ENCODE measurements at places on chromosomes 7 and 10.

- DNase-seq = no peak
Observed at GRCh38 chr7:75739796-75740672, 1.3 kb upstream of the HIP1 start.

GRCh38 chr7:32587411-32587948 lies 92.2 kb downstream of the AVL9 start:
- DNase-seq = no peak

- DNase-seq = no peak
Observed at GRCh38 chr10:94186722-94187121, 176.0 kb downstream of the NOC3L start.

- DNase-seq = no peak
Observed at GRCh38 chr10:7471720-7472367, 61.0 kb upstream of the SFMBT2 start.

DNA sequence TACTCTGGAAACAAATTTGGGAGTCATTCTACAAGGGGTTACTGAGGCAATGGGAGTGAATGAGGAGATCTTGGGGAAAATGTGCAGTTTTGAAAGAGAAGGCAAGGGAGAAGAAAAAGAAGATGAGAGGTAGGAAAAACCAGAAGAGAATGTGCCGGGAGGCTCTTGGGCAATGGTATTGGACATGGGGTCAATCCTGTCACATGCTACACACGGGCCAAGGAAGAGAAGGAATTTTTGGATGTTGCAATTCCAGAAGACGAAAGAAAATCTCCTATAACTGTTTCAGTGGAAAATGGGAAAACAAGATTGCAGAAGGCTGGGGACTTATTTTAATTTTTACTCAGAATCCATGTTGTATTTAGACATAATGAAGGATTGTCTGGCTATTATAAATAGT lies 615.0 kb downstream of the PHTF2 start:
- no peak for DNase-seq

DNA sequence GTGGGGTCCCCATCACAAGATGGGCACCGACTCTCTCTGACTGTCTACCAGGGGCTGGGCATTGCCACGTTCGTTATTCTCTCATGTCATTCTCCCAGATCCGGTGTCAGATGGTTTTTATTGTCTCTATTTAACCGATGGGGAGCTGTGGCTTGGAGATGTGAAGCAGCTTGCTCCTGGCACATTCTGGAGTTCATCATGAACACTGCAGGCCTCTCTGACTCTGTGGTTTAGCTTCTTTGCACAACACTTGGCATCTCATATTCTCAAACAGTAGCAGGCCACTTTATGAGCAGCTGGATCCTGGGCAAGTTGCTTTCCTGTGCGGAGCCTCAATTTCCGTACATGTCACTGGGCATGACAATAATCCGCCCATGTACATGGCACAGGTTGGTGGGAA lies 119.9 kb downstream of the LRRC18 start:
- DNase-seq = no peak

GRCh38 chr7:151157645-151158329 lies 9.7 kb downstream of the GBX1 start:
- no peak for DNase-seq

GRCh38 chr7:130425796-130426195 lies 15.0 kb downstream of the CEP41 start:
- DNase-seq = no peak

- DNase-seq = no peak
Observed at GRCh38 chr10:113572520-113573290, 19.9 kb downstream of the HABP2 start.

DNA sequence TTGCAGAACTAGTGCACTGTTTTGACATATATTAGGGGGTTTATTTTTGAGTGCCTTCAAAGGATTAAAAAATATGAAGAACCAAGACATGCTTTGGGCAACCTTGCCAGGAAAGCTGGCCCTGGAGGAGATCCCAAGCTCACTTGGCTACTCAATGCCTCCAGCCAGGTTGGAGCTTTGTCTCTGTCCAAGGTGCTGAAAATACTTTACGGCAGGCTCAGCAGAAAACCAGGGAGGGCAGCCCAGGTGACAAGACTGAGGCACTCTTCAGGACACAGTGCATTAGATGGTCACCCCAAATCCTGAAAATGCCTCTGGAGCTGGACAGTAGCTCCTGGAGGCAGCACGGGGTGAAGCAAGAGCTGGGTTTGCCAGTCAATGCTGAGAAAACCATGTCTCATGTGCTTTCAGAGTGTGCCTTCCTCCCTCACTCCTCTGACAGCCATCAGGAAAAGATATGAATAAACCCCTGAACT lies 5.8 kb upstream of the KCNH2 start:
- no peak for DNase-seq

DNA sequence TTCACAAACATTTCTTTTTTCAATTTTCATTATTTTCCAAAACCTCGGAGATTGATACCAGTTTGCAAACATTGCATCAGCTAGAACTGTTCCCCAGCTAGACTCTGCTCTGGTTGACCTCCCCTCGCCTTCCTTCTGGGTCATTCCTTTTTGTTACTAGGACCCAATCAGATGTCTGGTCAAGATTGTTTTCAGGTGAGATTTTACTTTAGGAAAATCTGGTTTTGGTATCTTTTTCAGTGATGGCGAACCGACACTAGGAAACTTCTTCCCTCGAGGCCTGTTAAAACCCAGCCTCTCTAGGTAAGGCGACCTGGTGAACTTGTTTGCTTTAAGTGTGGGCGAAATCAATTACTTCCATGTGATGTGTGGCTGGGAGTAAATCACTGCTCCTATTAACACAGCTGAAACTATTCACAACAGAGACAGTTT lies 8.4 kb downstream of the PROSER2 start:
- DNase-seq = no peak

- no peak for DNase-seq
Observed at GRCh38 chr10:2509081-2509531, 558.2 kb upstream of the PFKP start.

DNA sequence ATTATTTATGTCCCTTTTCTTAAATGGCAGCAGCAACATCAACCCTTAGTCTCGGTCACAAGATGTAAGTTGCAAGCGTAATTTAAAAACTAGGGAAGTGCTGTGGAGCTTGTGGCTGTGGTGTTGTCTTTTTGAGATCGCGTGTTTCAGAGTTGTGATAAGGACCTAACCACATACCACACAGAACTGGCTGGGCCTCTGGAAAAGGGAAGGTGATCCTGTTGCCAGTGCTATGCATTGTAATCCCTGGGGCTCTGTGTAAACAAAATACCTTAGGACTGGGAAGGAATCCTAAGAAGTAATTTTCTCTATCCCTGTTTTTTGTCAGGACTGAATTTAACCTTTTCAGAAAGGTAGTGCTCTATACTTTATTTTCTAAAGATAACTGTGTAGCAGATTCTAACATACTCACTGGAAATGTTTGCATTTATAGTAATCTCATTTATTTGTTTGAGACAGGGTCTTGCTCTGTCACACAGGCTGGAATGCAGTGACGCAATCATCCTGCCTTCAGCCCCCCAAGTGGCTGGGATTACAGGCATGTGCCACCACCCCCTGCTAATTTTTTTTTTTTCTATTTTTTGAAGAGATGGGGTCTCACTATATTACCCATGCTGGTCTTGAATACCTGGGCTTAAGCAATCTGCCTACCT lies 60.4 kb downstream of the INPP5F start:
- no peak for DNase-seq

DNA sequence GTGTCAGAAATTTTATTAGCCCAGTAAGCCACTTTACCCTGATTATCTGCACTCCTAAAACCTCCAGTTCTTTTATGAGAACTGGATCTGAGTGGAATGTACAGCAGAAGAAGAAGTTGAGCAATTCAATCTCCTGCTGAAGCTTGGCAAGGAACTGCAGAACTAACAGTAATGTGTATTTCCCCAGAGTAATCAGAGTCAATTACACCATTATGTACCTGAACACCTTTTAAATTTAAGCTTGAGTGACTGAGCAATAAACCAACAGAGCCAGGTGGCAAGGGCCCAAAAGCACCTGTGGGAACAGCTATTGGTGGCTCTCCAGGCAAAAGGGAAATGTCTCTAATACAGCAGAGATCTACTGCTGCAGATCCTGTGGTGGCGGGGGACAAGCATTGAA lies 40.1 kb upstream of the AKR1C2 start:
- DNase-seq = no peak

DNA sequence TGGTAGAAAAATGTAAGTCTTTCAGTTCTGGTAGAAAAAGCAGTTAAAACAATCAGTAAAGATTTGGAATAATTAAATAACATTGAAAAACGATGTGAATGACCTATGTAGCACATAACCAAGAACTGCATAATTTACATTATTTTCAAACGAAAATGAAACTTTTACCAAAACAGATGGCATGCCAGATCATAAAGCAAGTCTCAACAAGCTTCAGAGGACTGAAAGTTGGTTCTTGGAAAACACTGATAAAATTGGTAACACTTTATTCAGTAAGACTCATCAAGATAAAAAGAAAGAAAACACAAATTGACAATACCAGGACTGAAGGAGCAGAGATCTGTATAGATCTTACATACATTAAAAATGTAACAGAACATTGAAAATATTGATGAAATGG lies 92.8 kb downstream of the VIPR2 start:
- DNase-seq = no peak

DNA sequence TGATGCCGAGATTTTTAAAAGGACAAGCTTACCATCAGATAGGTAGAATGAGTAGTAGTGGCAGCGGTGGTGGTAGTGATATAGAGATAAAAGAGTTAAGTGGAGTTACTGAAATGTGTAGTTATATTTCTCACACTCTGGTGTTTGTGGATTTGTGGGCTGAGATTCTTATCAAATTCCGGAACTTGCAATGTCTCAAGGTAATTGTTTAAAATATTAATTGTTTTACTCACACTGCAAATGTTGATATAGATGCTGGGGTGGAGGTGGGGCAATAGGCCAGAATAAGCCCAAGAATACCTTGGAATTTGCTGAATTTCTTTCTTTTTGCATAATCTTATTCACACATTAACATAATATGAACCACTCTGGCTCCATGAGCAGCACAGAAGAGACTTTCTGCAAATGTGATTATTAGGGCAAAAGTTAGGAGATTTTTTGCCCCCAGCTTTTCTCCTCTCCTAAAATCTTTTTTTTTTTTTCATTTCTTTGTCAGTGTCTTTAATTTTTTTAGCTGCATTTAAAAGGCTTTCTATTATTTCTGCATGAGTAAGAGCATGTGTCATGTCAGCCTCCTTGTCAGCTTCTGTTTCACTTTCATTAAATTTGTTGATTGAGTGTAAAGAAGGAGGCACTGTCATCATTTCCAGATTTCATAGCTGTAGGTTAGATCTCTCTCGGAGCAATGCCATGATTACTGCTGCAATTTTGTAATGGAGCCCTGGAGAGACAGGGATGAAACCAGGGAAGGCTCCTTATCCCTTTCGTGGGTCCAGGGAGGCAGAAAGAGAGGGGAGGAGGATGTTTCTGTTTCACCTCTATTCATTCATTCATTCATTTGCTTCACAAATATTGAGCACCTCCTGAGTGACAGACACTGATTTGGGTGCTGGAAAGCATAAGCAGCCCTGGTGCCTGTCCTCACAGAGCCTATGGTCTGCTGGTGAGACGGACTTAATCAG lies 13.1 kb upstream of the SGMS1 start:
- no peak for DNase-seq

DNA sequence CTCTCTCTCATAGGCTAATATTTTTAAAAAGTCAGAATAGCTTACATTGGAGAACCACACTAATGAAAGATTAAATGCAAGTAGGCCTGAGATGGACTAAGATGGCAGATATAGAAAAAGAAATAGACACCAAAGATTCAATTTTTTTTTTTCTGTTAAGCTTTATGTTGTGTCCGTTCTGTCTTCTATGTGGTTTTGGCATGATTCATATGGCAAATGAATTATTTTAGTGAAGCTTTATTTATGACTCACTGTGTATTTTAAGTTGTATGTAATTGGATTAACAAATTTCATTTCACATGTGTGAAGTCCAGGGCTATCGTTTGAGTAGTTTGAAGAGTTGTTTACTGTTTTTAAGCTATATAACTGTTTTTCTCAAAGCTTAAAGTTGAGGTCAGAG lies 214.8 kb downstream of the CAMK1D start:
- DNase-seq = no peak

DNA sequence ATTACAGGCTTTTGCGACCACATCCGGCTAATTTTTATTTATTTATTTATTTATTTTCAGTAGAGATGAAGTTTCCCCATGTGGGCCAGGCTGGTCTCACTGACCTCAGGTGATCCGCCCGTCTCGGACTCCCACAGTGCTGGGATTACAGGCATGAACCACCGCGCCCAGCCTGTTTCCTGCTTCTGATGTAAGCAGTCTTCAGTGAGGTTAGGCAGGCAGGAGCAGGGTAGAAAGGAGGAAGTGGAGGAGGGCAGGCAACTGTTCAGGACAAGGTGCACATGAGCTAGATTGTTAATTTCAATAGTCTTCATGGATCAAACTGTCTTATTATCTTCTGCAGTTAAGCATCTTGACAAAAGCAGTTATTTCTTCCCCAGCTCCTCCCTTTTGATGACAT lies 605.0 kb downstream of the CCSER2 start:
- DNase-seq = no peak

GRCh38 chr7:143015926-143016490 lies 10.9 kb downstream of the OR9A2 start:
- DNase-seq = no peak

DNA sequence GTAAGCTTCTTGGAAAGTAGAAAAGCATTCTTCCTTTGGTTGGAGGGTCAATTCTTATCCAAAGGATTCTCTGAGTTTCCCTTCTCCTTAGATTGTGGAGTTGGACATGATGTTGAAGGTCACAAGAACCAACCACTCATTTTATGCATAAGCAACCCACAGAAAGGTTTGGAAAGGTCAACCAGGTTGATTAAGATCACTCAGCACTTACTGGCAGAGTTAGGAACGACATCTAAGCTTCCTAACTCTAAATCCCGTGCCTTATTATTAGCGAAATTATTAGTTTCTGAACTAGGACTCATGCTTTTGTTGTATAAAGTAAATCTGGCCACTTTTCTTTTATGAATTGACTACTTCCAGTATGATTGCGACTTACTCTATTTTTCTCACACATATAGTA lies 137.0 kb upstream of the MINDY3 start:
- DNase-seq = no peak

Data from mesothelial cell of epicardium (in vitro differentiated cells).